ENCODE measurements at places on chromosomes 16 and 17. TPM values are rescaled to one million over a fixed set of nuclear protein-coding genes. Genes with fewer than 3 reads are reported as not detected.

Gene CES3
- polyA plus RNA-seq, result 0.07 TPM

Gene IRX3
- 2.3 TPM for polyA plus RNA-seq

Gene LLGL2
- 1.6 TPM for polyA plus RNA-seq

Gene CHST5
- polyA plus RNA-seq, result not detected

GRCh38 chr17:3512505-3513171 is 36.8 kb downstream of the ASPA start:
- peak; percentile 28 for DNase-seq

GRCh38 chr17:82296511-82297279 is 20.7 kb downstream of the CD7 start:
- no peak for DNase-seq

- no peak for DNase-seq
Observed at GRCh38 chr17:73528679-73529078, 115.6 kb downstream of the SDK2 start.

DNA sequence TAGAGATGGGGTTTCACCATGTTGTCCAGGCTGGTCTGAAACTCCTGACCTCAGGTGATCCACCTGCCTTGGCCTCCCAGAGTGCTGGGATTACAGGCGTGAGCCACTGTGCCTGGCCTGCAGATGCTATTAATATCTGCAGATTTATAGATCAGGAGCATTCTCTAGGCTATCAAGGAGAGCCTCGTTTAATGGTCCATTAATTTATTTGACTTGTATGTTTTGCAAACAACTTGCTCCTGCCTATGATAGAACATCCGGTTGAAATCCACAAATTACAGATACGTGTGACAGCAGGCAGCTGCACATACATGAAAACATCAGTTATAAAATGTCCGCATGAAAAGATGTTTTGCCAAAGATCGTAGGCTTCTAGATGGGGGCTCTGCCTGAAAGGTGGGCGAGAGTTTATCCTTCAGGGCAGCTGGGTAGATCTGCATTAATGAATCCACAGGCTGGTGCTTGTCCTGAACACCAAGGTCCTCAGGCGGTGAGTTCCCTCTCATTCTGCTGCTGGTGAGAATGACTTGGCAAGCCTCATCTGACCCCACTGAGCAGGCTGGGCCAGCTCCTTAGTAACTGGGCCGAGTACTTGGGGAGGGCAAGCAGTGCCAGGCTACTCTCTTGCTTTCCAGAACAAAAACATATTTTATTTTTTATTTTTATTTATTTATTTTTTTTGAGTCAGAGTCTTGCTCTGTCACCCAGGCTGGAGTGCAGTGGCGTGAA is 37.1 kb upstream of the MGAT5B start:
- DNase-seq, result no peak

DNA sequence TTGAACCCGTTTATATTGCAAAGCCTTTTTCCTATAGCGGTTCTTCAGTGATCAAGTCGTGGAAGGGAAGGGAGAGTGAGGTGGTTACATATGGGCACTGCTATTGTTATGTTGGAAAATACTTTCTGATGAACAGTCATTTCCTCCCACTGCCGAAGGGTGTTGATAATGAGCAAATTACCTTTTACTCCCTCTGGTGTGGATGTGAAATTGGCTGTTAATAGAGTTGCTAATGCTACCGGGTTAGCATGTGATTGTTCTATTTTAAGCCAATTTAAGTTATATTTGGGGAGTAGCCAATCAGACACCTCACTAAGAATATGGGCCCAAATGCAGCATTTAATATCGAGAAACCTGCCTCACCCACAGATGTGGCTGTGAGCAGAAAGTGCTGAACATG is 15.6 kb upstream of the PMFBP1 start:
- no peak for DNase-seq

DNA sequence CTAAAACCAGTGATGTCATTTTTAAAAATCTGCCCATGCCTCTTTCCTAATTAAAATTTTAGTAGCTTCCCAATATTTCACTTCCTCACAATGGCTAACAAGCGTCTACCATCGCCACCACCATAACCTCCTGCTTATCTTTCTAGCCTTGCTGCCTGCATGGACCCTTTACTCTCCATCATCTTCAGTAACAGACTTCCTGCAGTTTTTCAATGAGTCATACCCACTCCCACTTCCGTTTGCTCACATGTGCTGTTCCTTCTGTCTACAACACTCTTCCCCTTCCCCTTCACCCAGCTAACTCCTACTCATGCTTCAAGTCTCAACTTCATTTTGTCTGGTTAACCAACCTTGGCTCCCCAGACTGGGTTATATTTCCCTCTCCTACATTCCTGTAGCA is 12.8 kb upstream of the SKAP1 start:
- no peak for DNase-seq

GRCh38 chr16:83913245-83913633 is 14.3 kb downstream of the MLYCD start:
- no peak for DNase-seq

DNA sequence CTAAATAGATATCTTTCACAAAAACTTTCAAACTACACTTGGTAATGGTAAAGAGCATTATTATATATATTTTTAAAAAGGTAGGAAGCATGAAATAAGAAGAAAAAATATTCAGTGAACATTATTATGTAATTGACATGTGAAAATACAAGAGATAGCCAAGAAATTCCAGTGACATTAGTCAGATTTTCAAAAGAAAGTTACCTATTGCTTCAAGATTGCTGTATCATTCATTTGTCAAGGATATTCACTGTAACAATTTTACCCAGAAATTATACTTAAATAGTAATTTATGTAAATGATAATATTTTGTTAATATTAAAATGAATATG is 350.2 kb downstream of the KIF2B start:
- DNase-seq, result no peak

- no peak for DNase-seq
Observed at GRCh38 chr17:72692676-72693075, 399.8 kb downstream of the SLC39A11 start.
